ENCODE measurements at places on chromosomes 6 and 20. TPM values are rescaled to one million over a fixed set of nuclear protein-coding genes. Genes with fewer than 3 reads are reported as not detected.

The COL10A1 gene
- polyA plus RNA-seq = 5.1 TPM

The MOXD1 gene
- polyA plus RNA-seq = 252 TPM

The HMGCLL1 gene
- 0.05 TPM for polyA plus RNA-seq

The HDGFL1 gene
- polyA plus RNA-seq = not detected

The OLIG3 gene
- polyA plus RNA-seq = not detected

The EMILIN3 gene
- 0.02 TPM for polyA plus RNA-seq

The NMBR gene
- not detected for polyA plus RNA-seq

The TSHZ2 gene
- polyA plus RNA-seq = 0.13 TPM

The AFG1L gene
- polyA plus RNA-seq = 0.71 TPM

The EYA4 gene
- polyA plus RNA-seq = 0.08 TPM

The LHFPL5 gene
- polyA plus RNA-seq = not detected

The BMP7 gene
- polyA plus RNA-seq = 0.10 TPM

DNA sequence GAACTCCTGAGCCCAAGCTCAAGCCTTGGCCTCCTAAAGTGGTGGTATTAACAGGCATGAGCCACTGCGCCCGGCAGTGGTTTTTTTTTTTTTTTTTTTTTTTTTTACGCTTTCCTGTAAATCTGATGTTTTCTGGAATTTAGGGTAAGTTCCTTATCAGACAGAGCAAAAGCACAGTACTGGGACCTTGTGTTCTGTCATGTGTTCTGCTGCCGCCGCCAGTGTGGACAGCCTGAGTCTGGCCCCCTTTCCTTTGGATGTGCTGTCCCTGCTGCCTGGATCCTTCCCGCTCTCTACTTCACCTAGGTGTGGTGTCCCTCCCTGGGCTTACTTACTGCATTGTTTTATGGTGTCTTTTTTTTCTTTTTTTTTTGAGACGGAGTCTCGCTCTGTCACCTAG is 11.7 kb downstream of the DNMT3B start:
- DNase-seq = no peak

GRCh38 chr6:13615792-13616120 is 621 bp downstream of the NOL7 start:
- peak; percentile 54 for DNase-seq

GRCh38 chr6:126033696-126034095 is 47.4 kb downstream of the TRMT11 start:
- DNase-seq = peak; percentile 41

- peak; percentile 41 for DNase-seq
These were observed at the start of gene TNXB for GRCh38 chr6:32109114-32109764. TNXB (minus strand) TSS chr6:32109338; CDS start chr6:32098198, 11,140 bp downstream.

DNA sequence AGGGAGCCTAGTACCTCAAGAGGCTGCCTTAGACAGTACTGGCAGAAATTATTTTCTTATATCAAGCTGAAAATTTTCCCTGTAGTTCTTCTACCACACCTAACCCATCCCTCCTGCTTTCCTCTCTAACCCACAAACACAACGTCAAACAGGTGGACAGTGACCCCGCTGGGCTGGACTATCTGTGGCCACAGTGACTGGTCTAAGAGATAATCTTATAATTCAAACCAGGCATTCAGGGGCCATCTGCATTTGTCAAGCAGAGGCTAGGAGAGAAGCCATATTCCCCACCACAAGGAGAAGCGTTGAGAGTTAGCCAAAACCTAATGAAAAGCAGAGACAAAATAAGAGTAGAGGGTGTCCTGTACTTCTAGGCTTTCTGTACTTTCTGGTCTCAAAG is 8.2 kb downstream of the HDDC2 start:
- DNase-seq = peak; percentile 72

GRCh38 chr6:14290041-14290771 is 172.6 kb downstream of the CD83 start:
- no peak for DNase-seq

DNA sequence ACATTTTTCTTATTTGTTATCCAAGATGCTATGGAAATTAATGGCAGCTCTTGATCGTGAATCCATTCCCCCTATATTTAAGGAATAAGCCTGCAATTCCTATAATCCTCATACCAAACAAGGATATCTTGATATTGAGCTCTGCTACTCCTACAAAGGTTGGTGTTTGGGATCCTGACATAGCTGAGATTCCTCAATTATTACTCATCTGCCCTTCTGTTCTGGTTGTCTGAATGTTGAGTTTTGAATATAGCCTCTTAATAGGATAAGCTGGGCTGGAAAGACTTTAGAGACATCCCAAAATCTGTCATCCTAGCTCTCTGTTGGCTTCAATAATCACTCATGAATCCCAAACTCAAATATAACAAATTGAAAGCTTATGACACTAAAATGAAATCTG is 49.9 kb downstream of the CLIC5 start:
- no peak for DNase-seq

DNA sequence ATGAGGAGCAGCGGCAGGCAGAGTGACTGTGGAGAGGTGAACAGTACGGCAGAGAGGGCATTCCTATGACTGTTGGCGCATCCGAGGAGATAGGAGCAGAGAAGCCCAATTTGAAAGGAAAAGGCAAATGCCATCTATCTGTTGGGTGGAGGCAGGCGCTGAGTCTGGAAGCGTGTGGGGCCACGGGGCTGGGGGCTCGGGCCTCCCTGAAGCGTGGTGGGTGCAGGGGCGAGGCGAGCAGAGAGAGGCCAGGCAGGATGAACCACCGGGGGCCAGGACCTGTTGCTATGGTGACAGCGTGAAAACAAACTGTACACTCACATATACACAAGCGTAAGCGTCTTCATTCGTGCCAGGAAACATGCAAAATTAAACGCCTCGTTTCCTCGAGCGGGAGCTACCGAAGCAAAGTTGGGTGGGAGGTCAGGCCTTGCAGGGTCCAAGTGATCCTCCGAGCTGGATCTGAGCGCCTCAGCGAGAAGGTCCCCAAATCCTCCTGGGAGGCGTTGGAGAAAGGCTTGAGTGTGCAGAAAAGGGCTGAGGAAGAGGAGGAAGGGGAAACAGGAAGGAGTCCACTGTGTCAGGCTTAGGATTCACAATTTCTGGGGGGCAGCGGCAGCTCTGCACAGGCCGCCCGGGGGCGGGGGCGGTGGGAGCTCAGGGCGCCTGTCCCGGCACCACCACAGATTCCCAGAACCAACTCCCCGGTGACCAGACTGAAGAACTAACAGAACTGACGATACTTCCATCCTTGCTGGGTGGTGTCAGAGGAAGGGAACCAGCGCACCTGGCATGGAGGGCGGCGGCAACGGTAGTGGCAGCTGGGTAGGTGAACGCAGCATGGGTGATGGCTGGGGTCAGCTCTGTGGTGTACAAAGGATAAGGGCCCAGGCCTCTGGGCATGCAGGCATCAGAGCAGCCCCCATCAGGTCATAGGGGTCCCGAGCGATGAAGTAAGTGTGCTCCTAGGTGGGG is 68.2 kb downstream of the KHDC1L start:
- DNase-seq = peak; percentile 12

GRCh38 chr6:145147559-145147958 is 587.8 kb downstream of the EPM2A start:
- DNase-seq = no peak

DNA sequence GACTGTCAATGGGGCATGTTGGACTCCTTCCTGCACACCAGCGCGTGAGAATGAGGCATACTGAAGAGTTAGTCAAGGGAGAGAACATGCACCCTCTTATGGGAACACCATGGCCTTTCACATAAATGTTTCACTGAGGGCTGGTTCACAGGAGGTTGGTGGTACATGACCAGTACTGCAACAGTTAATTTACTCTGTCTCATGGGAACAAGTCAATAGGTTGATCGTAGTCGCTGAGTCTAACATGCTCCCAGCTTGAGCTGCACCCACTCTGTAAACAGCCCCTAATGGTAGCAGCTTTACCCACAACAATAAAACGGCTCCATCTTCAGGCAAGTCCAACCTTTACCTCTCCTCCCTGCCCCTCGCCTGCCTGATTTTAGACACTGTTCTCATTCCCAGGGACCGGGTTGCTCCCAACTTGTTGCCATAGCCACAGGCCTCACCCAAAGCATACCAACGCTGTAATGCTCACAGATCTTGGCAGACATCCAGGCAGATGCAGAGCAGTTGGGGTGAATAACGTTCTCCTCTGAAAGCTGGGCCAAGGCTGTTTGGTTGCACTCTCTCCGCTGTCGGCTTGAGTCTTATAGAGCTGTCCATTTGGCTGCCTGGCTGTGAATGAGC is 111.3 kb downstream of the LY86 start:
- DNase-seq = peak; percentile 28

DNA sequence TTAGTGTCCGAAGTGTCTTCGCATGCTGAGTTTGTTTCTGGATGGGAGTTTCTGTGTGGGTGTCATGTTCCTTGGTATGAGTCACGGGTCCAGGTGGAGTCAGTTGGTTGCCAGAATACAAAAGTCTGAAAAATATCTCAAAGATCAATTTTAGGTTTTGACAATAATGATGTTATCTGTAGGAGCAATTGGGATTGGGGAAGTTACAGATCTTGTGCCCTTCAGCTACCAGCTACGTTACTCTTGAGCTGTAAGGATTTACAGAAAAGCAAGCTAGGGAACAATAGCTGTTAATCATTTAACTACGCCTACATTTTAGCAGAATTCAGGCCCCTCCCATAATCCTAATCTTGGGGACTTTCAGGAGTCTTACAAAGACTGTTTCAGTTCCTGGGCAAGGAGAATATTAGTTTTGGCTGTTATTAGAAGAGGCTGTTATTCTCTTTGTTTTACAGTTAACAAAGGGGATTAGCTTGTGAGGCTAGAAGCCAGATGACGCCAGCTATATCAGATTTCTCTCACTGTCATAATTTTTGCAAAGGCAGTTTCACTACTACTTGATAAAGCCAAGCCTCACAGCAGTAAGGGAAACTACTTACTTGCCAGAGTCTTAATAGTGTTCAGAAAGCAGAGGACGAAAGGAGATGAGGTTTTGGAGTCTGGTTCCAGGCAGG is 15.4 kb upstream of the SLC22A16 start:
- no peak for DNase-seq

GRCh38 chr6:52620055-52620905 is 43.4 kb upstream of the TRAM2 start:
- no peak for DNase-seq

DNA sequence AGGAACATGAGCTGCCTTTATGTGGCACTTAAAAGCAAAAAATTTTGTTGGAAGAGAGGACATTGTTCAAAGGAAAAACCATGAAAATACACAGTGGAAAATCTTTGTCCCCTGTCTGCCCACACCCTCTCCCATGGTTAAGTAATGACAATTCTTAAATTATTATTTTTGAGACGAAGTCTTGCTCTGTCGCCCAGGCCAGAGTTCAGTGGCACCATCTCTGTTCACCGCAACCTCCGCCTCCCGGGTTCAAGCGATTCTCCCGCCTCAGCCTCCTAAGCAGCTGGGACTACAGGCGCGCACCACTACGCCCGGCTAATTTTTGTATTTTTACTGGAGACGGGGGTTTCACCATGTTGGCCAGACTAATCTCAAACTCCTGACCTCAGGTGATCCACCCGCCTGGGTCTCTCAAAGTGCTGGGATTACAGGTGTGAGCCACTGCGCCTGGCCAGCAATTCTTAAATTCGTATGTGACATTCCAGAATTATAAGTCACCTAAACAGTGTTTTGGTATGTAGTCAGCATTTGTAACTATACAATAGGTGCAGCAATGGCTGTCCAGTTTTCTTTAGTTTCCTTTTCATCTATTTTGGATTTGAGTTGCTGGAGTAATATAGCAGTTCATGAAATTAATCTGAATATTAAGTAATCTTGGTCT is 636 bp upstream of the SSR1 start:
- no peak for DNase-seq

- DNase-seq = no peak
These were observed 109.3 kb downstream of the IPCEF1 start for GRCh38 chr6:154247119-154247861.

DNA sequence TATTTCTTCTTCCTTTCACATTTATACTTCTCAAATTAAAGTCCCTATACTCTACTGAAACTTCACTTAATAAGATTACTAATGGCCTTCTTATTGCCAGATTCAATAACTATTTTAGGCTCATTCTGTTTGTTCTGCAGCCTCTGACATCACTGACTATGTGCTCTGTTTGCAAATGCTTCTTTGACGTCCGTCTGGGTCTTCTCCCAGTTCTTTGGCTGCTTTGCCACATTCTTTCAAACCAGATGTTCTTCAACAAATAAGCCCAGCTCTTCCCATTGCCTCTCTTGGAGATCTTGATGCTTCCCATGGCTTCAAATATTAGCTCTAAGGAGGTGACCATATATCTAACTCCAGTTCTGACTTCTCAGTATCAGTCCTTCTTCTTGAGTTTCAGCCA is 117.4 kb downstream of the BTBD9 start:
- no peak for DNase-seq

GRCh38 chr20:25018425-25018824 is 25.9 kb upstream of the APMAP start:
- no peak for DNase-seq

- no peak for DNase-seq
These were observed 11.8 kb downstream of the GFRA4 start for GRCh38 chr20:3651204-3651962.

- DNase-seq = no peak
These were observed 50.1 kb downstream of the EDN3 start for GRCh38 chr20:59350330-59351156.

- DNase-seq = no peak
These were observed 968.5 kb upstream of the GJE1 start for GRCh38 chr6:141164042-141164743.

DNA sequence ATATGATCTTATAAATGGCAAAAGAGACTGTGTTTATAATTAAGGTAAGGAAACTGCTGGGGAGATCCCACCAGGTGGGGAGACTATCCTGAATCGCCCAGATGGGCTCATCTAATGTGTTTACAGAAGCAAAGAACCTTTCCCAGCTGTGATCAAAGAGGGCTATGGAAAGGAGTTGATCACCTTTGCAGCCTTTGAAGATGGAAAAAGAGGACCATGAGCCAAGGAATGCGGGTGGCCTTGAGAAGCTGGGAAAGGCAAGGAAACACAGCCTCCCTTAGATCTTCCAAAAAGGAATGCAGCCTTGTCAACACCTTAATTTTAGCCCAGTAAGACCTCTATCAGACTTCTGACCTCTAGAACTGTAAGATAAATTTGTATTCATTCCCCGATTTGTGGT is 66.5 kb upstream of the ADGRG6 start:
- no peak for DNase-seq

- DNase-seq = no peak
These were observed 6.2 kb downstream of the TMEM242 start for GRCh38 chr6:157316871-157317814.

- DNase-seq = peak; percentile 41
These were observed 327.6 kb upstream of the HTR1E start for GRCh38 chr6:86609549-86610388.

DNA sequence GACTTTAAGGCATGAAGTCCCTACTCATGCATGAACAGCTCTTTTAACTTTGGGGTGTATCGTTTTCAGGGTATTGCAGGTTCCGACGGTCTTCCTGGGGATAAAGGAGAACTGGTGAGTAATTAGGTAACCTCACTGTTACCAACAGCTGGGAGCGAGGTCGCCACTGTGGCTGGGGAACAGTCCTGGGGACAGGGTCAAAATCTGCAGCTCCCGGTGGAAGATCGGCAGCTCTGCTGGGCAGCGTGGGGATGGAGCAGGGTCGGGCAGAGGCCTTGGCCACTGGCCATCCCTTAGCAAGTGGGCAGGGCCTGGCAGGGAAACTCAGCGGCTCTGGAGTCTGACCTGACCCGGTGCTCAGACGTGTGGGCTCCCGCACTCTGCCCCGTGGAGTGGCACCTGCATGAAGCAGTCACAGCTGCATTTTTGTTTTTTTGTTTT is 16.1 kb downstream of the COL9A3 start:
- DNase-seq = peak; percentile 69

GRCh38 chr20:64142590-64142989 is 21.7 kb upstream of the MYT1 start:
- DNase-seq = peak; percentile 8

All from SK-N-SH (cell line).